ENCODE measurements at places on chromosomes 11 and 22.

DNA sequence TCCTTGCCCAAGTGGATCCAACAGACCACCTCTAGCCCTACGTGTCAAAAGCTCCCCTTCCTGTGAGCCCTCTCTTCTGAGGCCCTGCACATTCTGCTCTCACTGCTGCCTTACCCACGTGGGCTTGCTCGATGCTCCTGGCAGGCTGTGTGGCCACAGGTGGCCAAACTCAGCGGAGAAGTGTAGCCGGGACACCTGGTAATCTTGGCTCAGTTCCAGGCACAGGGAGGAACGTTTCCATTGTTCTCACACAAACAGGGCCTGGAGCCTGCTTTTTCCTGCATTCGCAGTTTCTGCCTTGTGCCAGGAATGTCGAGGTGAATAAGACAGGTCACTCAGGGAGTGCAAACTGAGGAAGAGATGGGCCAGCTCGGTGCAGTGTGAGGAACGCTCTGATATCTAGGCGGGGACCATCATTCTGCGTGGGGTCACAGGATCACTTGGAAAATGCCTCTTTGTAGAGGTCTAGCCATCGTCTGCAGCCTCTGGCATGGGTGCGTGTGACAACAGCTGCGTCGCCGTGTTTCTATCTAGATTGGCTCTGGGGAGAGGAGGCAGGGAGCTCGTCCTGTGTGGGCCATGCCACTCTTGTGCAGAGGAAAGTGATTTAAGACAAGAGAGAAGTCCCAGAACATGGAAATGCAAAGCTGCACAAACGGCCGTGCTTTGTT is 127.6 kb upstream of the PARVA start:
- no peak for DNase-seq

DNA sequence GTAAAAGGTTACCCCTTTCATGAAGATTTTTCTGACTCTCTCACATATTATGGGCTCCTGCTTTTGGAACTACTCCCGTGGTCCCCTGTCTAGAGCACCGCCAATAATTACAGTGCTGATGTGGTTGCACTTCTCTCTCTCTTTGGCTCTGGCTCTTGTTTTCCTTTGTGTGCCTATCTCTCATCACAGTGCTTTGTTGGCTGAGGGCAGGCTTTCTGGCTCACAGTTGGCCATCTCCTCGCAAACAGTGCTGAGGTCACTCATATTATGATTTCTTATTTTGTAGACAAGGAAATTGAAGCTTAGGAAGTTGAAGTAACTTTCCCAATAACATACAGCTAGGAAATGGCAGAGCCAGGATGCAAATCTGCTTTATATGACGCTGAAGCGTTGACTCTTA is 192.5 kb downstream of the DDX10 start:
- no peak for DNase-seq

DNA sequence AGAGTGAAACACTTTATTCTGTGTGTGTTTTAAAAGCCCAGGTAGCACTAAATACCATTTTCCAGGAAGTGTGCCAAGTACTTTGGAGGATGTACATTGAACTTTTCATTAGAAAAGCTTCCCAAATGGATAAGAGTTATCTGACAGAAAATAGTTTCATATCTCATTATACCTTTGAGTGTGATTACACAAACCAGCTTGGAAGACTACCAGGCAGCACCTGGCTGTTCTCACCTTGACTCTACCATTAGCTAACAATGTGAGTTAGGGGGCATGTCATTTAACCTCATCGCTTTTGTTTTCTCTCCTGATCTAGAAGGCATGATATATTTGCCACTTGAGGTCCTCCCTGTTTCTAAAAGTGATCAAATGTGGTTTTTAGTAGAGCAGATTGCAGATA is 50.2 kb downstream of the GRM5 start:
- DNase-seq: no peak

- DNase-seq: no peak
Measured at GRCh38 chr11:105177658-105178057, 38.1 kb upstream of the CARD18 start.

GRCh38 chr11:61883327-61883726 is 8.0 kb downstream of the FADS3 start:
- DNase-seq: no peak

DNA sequence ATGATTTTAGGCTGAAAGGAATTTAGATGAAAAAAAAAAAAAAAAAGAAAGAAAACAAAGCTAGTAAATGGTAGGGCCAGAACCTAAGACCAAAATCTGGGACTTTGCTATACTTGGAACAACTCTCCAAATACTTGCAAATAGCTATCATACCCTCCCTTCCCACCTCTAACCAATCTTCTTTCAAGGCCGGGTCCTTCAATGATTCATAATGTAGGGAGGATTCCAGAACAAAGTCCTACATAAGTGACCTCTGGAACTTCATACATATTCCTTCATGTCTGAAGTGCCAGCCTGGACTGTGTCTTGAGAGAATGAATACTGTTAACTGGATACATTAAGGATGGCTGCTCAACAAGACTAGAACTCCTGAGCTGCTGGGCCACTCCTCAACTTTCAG is 9.9 kb downstream of the STK33 start:
- no peak for DNase-seq

All from common myeloid progenitor, CD34-positive (primary cell).